ENCODE measurements at places on chromosomes 6 and 20.

GRCh38 chr20:44222633-44223368, 12.2 kb upstream of the OSER1 start:
- no peak for DNase-seq

DNA sequence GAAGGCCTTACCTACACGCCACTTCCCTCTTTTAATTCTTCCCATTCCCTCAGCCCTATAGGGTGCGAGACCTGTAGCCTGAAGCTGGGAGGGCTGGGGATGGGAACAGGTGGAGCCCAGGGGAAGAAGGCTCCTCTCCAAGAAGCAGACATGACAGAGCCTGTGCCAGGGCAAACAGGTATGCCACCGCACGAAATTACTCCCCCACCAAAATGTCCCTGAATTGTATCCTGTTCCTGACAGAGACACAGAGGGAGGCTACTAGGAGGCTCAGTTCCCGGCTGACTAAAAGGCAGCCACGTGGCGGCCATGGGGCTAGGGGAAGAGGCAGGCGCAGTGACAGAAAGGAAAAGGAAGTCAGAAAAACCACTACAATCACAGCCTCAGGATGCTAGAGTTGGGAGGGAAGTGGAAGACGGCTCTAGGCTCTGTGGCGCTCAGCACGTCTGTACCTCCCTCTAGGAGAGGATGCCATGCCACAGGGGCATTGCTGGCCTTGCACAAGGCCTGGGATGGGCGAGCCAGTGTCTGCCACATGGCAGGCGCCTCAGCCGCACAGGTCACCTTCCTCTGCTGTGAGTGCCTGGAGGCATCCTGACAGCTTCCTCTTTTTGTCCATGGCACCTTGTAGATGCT, 27.7 kb downstream of the TFEB start:
- DNase-seq, result no peak

DNA sequence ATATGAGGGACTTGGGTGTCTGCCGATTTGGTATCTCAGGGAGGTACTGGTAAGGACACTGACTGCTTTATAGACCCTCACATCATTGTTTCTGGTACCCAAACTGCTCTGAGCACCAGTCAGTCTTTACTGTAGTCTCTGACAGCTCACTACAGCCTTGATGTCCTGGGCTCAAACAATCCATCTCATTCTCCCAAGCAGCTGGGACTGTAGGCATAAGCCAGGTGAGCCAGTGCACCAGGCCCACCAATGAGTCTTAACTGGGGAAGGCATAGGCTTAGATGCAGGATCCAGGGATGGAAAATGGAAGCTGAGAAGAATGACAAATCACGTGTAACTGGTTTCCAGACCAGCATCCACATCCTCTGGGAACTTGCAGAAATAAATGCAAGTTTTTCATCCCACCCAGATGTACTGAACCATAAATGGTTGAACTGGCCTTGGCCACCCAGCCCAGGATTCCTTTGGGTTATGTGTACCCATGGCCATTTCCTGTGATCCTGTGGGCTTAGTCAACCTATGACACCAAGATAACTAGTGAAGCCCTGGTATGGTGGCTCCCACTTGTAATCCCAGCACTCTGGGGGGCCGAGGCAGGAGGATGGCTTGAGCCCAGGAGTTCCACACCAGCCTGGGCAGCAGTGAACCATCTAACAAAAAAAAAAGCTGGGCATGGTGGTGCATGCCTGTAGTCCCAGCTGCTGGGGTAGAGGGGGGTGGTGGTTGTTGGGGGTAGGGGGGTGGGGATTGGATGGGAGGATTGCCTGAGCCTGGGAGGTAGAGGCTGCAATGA, 5.8 kb downstream of the TUBB start:
- DNase-seq, result no peak

- no peak for DNase-seq
These were observed 44.9 kb upstream of the BCAS1 start for GRCh38 chr20:54115172-54115854.

- no peak for DNase-seq
These were observed 80.3 kb downstream of the LPA start for GRCh38 chr6:160583794-160584193.

- no peak for DNase-seq
These were observed 307.0 kb downstream of the TAF4 start for GRCh38 chr20:61758564-61759200.

GRCh38 chr6:170524172-170524502, 29.0 kb downstream of the PSMB1 start:
- DNase-seq, result no peak

GRCh38 chr20:49343246-49343645, 65.4 kb upstream of the ZNFX1 start:
- no peak for DNase-seq

DNA sequence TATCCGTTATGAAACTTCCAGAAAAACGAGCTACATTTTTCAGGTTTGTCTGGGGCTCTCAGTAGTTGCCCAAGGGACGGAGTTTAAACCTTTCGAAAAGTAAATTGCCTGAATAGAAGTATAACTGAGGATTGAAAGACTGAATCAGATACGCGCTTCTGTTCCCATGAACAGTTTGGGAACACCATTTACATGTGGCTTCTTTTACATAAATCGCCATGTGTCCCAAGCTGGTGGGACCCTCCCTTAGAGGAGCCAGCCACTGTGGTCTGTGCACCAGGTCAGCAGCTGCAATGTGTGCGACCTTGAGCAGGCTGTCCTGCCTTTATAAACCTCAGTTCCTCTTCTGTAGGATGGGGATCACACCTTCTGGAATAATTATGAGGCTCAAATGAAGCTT, 11.0 kb downstream of the ENTPD6 start:
- DNase-seq, result no peak

DNA sequence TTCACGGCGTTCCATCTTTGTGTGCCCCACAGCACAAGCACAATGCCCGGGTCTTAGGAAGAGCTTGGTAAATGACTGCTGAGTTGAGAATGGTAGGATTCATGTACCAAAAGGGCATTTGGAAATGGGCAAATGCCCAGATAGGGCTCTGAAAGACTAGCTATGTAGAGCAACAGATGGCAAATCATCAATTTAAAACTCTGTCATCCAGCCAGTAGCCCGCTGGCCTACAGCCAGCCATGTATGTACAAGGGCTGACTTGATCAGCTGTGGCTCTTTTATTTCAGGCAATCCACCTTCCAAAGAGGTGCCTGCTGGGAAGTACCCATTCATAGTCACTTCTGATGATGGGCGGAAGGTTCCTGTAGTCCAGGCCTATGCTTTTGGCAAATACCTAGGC, 35.1 kb downstream of the NT5E start:
- DNase-seq, result no peak

GRCh38 chr6:56601390-56601789, 41.3 kb downstream of the DST start:
- DNase-seq, result no peak

- no peak for DNase-seq
These were observed 28.0 kb downstream of the IL22RA2 start for GRCh38 chr6:137145421-137145820.

DNA sequence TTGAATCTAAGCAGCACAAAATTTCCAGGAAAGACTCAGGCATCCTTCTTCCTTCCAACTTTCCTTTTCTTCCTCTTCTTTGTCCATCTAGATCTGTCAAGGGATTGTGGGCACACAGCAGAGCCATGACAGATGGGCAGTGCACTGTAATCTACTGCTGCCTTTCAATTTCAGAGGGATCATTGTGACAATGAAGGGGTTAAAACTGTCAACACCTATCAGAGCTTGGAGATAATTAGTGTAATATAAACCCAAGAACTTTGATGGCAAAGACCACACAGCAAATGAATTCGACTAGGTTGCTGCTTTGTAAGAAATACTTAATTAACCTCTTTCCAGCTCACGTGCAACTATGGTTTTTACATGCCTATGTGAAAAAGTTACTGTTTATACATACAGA, 55.0 kb downstream of the SAMD5 start:
- no peak for DNase-seq

GRCh38 chr20:1456300-1456699, 10.3 kb downstream of the NSFL1C start:
- DNase-seq, result no peak

GRCh38 chr6:160260367-160260766, 1.7 kb upstream of the SLC22A2 start:
- no peak for DNase-seq

DNA sequence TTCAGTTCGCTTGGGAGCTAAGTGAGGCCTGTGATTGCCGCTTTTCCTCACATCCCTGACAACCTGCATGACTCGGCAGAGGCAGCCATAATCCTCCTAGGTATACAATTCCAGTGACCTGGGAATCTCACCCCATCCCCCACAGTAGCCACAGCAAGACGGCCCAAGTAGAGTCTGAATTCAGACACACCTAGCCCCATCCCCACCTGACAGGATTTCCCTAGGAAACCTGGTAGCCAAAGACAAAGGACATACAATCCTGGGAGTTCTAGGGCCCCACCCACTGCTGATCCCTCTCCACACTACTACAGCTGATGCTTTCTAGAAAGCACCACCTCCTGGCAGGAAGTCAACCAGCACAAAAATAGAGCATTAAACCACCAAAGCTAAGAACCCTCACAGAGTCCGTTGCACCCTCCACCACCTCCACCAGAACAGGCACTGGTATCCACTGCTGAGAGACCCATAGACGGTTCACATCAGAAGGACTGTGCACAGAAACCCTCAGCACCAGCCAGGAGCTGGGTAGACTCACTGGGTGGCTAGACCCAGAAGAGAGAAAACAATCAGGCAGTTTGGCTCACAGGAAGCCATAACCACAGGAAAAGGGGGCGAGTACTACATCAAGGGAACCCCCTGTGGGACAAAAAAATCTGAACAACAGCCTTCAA, 17.9 kb upstream of the RUNX2 start:
- no peak for DNase-seq

DNA sequence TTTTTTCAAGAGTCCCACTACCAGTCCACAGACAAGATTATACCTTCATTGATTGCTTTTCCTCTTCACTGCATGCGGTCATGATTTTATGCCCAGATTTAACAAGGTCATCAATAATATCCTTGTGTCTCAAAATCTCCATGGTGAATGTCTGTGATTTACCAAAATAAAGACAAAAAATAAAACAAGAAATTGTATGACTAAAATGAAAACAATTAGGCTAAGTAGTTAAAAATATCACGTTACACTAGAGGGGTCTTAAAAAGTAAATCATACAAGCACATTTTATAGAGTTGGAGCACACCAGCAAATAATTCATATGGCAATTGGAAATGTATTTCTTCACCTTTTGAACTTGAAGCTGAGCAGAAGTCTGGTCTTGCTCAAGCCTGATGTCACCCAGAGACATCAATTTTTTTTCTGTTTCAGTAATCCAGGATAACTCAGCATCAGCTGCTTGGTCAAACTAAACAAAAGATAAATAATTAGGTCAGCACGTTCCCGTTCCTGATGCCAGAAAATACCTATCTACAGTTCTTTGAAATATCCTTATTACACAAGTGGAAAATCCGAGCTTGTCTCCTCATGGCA, 125.4 kb downstream of the DST start:
- DNase-seq, result no peak
